ENCODE measurements at places on chromosomes 1 and 21. TPM values are rescaled to one million over a fixed set of nuclear protein-coding genes. Genes with fewer than 3 reads are reported as not detected.

GRCh38 chr21:28516991-28517592 lies 475.6 kb downstream of the LTN1 start:
- H3K4me1 ChIP-seq: no peaks in the 10 kb centered on the region
- no peak overlapping the region for H3K27ac ChIP-seq
- no peaks in the 10 kb centered on the region for H3K36me3 ChIP-seq
- DNase-seq: peak; percentile 29

JUN gene
- total RNA-seq: 1,538 TPM

TNFRSF1B gene
- total RNA-seq: 252 TPM

DNA sequence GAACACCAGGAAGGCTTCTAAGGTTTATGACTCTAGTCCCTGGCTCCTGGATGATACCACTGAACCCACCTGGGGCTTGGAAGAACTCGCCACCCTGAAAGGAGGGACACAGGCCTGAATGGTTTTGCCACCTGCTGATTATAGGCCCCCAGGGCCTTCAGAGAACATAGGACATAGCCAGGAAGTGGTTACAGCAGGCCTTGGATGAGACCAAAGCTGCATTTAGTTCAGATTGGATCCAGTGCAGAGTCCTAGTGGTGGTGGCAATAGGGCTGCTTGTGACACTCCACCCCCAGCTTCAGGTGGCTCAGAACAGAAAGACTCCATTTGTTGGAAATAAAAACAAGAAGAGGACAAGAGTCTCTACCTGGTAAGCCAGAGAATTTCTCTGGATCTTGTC lies 101.6 kb upstream of the PLPPR5 start:
- H3K27ac ChIP-seq: no peak overlapping the region
- no peak overlapping the region for H3K4me3 ChIP-seq
- no peaks in the 10 kb centered on the region for H3K4me1 ChIP-seq
- no peaks in the 10 kb centered on the region for H3K27me3 ChIP-seq

DNA sequence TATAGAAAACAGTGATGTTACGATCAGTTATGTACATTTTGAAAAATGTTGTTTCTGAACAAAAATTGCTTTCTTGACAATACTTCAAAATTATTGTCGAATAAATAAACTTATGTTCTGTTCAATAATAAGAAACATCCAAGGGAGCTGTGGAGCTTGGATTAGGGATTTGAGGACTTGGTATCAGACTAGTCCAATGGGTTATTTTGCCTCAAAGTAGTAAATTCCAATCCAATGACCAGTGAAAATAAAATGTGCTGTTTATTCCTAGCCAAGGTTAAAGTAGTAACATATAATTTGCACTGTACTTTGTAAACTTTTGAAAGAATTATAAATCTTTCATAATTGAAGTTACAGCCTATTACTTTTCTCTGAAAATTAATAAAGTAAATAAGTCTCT lies 79.1 kb upstream of the IVNS1ABP start:
- no peaks in the 10 kb centered on the region for H3K4me1 ChIP-seq
- DNase-seq: no peak
- H3K4me3 ChIP-seq: no peak overlapping the region
- no peak overlapping the region for H3K27ac ChIP-seq
- no peaks in the 10 kb centered on the region for H3K27me3 ChIP-seq
- H3K36me3 ChIP-seq: no peaks in the 10 kb centered on the region

GBP6 gene
- 0.47 TPM for total RNA-seq

- H3K4me1 ChIP-seq: peaks cover 28% of the 10 kb centered on the region
- no peak for DNase-seq
- H3K36me3 ChIP-seq: no peaks in the 10 kb centered on the region
- no peaks in the 10 kb centered on the region for H3K27me3 ChIP-seq
- H3K27ac ChIP-seq: no peak overlapping the region
- no peak overlapping the region for H3K4me3 ChIP-seq
These were observed 57.3 kb downstream of the RHOU start for GRCh38 chr1:228792601-228793000.

- no peak overlapping the region for H3K4me3 ChIP-seq
- no peaks in the 10 kb centered on the region for H3K4me1 ChIP-seq
- H3K27ac ChIP-seq: no peak overlapping the region
- DNase-seq: no peak
- H3K36me3 ChIP-seq: no peaks in the 10 kb centered on the region
These were observed 256.5 kb downstream of the NFIA start for GRCh38 chr1:61338899-61339298.

GRCh38 chr1:116127123-116127847 lies 16.1 kb downstream of the MAB21L3 start:
- H3K4me3 ChIP-seq: peak overlapping the region; percentile 5
- peaks cover 8% of the 10 kb centered on the region for H3K27me3 ChIP-seq
- no peaks in the 10 kb centered on the region for H3K36me3 ChIP-seq
- H3K4me1 ChIP-seq: no peaks in the 10 kb centered on the region
- DNase-seq: no peak
- no peak overlapping the region for H3K27ac ChIP-seq

- H3K4me3 ChIP-seq: no peak overlapping the region
- H3K4me1 ChIP-seq: no peaks in the 10 kb centered on the region
- no peak overlapping the region for H3K27ac ChIP-seq
These were observed 19.9 kb downstream of the ALDH4A1 start for GRCh38 chr1:18882486-18882885.

- no peaks in the 10 kb centered on the region for H3K27me3 ChIP-seq
- H3K4me1 ChIP-seq: no peaks in the 10 kb centered on the region
- H3K36me3 ChIP-seq: peaks cover 80% of the 10 kb centered on the region
These were observed 48.1 kb downstream of the KIF21B start for GRCh38 chr1:200975458-200975857.

IVL gene
- not detected for total RNA-seq

GRCh38 chr1:172720339-172720738 lies 61.4 kb downstream of the FASLG start:
- DNase-seq: no peak
- H3K27me3 ChIP-seq: no peaks in the 10 kb centered on the region
- peaks cover 15% of the 10 kb centered on the region for H3K4me1 ChIP-seq
- H3K4me3 ChIP-seq: no peak overlapping the region
- H3K27ac ChIP-seq: no peak overlapping the region
- no peaks in the 10 kb centered on the region for H3K36me3 ChIP-seq

GRCh38 chr1:169872906-169873305 lies 20.8 kb downstream of the SCYL3 start:
- H3K4me3 ChIP-seq: no peak overlapping the region
- H3K4me1 ChIP-seq: peaks cover 11% of the 10 kb centered on the region
- no peak overlapping the region for H3K27ac ChIP-seq
- H3K27me3 ChIP-seq: no peaks in the 10 kb centered on the region

DNA sequence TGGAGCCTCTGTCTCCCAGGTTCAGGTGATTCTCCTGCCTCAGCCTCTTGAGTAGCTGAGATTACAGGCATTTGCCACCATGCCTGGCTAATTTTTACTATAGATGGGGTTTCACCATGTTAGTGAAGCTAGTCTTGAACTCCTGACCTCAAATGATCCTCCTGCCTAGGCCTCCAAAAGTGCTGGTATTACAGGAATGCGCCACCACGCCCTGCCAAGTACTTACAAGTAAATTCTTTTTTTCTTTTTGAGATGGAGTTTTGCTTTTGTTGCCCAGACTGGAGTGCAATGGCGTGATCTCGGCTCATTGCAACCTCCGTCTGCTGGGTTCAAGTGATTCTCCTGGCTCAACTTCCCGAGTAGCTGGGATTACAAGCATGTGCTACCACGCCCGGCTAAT lies 42.5 kb downstream of the RPRD2 start:
- H3K27ac ChIP-seq: no peak overlapping the region
- H3K36me3 ChIP-seq: peaks cover 6% of the 10 kb centered on the region
- no peaks in the 10 kb centered on the region for H3K27me3 ChIP-seq
- no peak for DNase-seq
- peaks cover 16% of the 10 kb centered on the region for H3K4me1 ChIP-seq
- H3K4me3 ChIP-seq: no peak overlapping the region

- no peak overlapping the region for H3K27ac ChIP-seq
- H3K4me3 ChIP-seq: no peak overlapping the region
- H3K36me3 ChIP-seq: no peaks in the 10 kb centered on the region
- DNase-seq: no peak
These were observed 71.9 kb downstream of the ZSWIM5 start for GRCh38 chr1:45134461-45134873.

TBX15 gene
- total RNA-seq: not detected

GRCh38 chr1:3910857-3911845 lies 11.1 kb upstream of the C1orf174 start:
- peaks cover 7% of the 10 kb centered on the region for H3K4me1 ChIP-seq
- H3K27me3 ChIP-seq: no peaks in the 10 kb centered on the region
- DNase-seq: peak; percentile 65
- no peak overlapping the region for H3K4me3 ChIP-seq
- no peak overlapping the region for H3K27ac ChIP-seq

- no peaks in the 10 kb centered on the region for H3K27me3 ChIP-seq
- no peaks in the 10 kb centered on the region for H3K4me1 ChIP-seq
- H3K36me3 ChIP-seq: no peaks in the 10 kb centered on the region
- DNase-seq: no peak
- H3K27ac ChIP-seq: no peak overlapping the region
These were observed 94.4 kb downstream of the RERE start for GRCh38 chr1:8723010-8723409.

- H3K4me3 ChIP-seq: no peak overlapping the region
- no peaks in the 10 kb centered on the region for H3K36me3 ChIP-seq
- no peaks in the 10 kb centered on the region for H3K27me3 ChIP-seq
- no peak for DNase-seq
- no peak overlapping the region for H3K27ac ChIP-seq
These were observed 14.1 kb upstream of the LMNA start for GRCh38 chr1:156100205-156100995.

GRCh38 chr21:28160378-28160777 lies 832.3 kb downstream of the LTN1 start:
- no peaks in the 10 kb centered on the region for H3K27me3 ChIP-seq
- H3K27ac ChIP-seq: no peak overlapping the region
- H3K4me3 ChIP-seq: no peak overlapping the region
- H3K36me3 ChIP-seq: no peaks in the 10 kb centered on the region
- no peak for DNase-seq

SELP gene
- total RNA-seq: 12.1 TPM

DNA sequence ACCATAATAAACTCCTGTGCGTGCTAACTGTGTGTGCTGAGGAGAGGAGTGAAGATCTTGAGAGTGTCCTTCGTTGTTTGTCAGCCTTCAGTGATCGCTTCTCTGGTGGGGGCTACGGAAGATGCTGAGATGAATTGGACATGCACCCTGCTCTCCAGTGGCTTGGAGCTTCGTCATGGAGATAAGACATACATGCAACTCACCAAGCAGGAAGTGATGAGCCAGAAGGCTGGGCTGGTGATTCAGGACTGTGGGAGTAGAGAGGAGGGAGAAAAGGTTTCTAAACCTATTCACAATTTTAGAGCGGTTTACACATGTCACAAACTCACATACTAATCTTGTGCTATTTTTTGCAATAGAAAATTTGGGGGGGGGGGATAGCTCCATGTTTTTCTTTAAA lies 128.9 kb upstream of the ADAR start:
- H3K4me3 ChIP-seq: no peak overlapping the region
- no peak overlapping the region for H3K27ac ChIP-seq
- H3K27me3 ChIP-seq: peaks cover 14% of the 10 kb centered on the region
- no peaks in the 10 kb centered on the region for H3K36me3 ChIP-seq
- no peak for DNase-seq
- no peaks in the 10 kb centered on the region for H3K4me1 ChIP-seq

OR2T35 gene
- total RNA-seq: not detected

- H3K27ac ChIP-seq: no peak overlapping the region
- DNase-seq: no peak
- no peak overlapping the region for H3K4me3 ChIP-seq
- H3K36me3 ChIP-seq: no peaks in the 10 kb centered on the region
- H3K4me1 ChIP-seq: no peaks in the 10 kb centered on the region
These were observed 30.6 kb upstream of the DDAH1 start for GRCh38 chr1:85495556-85495955.

GRCh38 chr1:83923553-83923952 lies 75.4 kb downstream of the TTLL7 start:
- no peak overlapping the region for H3K4me3 ChIP-seq
- no peak for DNase-seq
- H3K27ac ChIP-seq: no peak overlapping the region
- H3K36me3 ChIP-seq: no peaks in the 10 kb centered on the region

GRCh38 chr1:46615088-46615487 lies 1.5 kb downstream of the MOB3C start:
- H3K4me1 ChIP-seq: peaks cover 49% of the 10 kb centered on the region
- H3K27ac ChIP-seq: no peak overlapping the region
- no peak for DNase-seq
- H3K36me3 ChIP-seq: peaks cover 12% of the 10 kb centered on the region

GRCh38 chr1:113552244-113552643 lies 161.9 kb downstream of the MAGI3 start:
- H3K36me3 ChIP-seq: no peaks in the 10 kb centered on the region
- no peaks in the 10 kb centered on the region for H3K4me1 ChIP-seq
- H3K4me3 ChIP-seq: no peak overlapping the region
- DNase-seq: no peak

DNA sequence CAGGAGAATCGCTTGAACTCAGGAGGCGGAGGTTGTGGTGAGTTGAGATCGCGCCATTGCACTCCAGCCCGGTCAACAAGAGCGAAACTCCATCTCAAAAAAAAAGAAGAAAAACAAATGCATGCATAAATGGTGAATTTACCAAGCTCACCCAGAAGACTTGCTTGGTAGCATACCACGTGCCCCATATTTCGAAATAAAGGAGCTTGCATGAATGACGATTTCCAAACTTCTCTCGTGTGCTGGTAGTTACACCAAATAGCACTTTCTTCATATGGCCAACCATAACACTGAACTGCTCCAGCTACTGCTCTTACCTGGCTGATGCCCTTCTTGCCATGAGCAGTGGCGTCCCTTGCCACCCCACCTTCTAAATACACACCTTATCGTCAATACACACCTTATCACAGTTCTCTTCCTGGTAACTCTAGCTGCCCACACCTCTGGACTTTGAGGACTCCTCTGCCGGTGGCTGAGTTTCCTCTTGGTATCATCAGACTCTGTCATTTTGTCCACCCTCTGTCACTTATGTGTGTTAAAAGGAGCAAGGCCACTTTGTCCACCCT lies 2.8 kb downstream of the DOP1B start:
- H3K27ac ChIP-seq: no peak overlapping the region
- DNase-seq: no peak
- H3K36me3 ChIP-seq: peaks cover 2% of the 10 kb centered on the region
- no peaks in the 10 kb centered on the region for H3K27me3 ChIP-seq
- no peak overlapping the region for H3K4me3 ChIP-seq

DNA sequence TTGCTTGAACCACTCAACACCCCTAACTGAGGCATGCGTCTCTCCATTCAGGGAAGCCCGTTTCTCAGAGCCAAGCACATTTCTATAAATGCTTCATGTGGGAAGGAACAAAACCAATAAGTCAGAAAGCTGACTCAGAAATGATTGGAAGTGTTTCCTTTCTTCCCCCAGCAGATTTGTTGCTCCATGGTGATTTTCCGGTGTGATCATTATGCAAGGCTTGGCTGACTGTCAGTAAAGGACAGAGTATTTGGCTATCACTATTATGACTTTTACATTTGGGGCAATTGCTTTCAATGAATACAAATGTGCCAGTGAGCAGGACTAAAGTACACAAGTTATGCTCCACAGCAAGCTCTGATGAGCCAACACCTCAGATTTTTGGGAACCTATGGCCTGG lies 53.3 kb upstream of the ZC3H11B start:
- no peak for DNase-seq
- H3K27ac ChIP-seq: no peak overlapping the region
- no peaks in the 10 kb centered on the region for H3K36me3 ChIP-seq
- H3K4me1 ChIP-seq: no peaks in the 10 kb centered on the region

FCRL4 gene
- not detected for total RNA-seq

GRCh38 chr1:185046668-185047067 lies 1.3 kb downstream of the RNF2 start:
- H3K4me3 ChIP-seq: peak overlapping the region; percentile 95
- no peak for DNase-seq
- H3K4me1 ChIP-seq: peaks cover 21% of the 10 kb centered on the region
- no peak overlapping the region for H3K27ac ChIP-seq

GRCh38 chr1:92505015-92505692 lies 18.4 kb upstream of the GFI1 start:
- H3K27ac ChIP-seq: no peak overlapping the region
- DNase-seq: no peak
- no peaks in the 10 kb centered on the region for H3K36me3 ChIP-seq

All from CD4-positive, CD25-positive, alpha-beta regulatory T cell (primary cell).